Esophagus squamous epithelium (tissue), 5 donors: ENCODE measurements at places on chromosomes 3 and 15.

DNA sequence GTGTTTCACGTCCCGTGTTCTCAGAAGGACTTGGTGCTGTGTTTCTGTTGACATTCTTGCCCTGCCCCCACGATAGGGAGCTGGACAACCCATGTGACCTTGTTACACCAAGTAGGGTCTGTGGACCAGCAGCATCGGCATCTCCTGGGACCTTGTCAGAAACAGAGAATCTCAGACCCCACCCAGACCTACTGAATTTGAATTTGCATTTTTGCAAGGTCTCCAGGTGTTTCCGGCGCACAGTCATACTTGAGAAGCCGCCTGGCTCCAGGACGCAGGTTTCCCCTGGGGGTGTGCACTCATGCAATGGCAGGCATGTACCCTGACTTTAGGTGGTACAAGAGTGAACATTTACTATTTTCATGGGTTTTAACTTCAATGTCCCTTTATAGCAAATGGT, 117.9 kb downstream of the TLE3 start:
- DNase-seq: peak; percentile 32

- DNase-seq: no peak
These were observed 56.4 kb upstream of the ARRDC4 start for GRCh38 chr15:97903971-97904572.

DNA sequence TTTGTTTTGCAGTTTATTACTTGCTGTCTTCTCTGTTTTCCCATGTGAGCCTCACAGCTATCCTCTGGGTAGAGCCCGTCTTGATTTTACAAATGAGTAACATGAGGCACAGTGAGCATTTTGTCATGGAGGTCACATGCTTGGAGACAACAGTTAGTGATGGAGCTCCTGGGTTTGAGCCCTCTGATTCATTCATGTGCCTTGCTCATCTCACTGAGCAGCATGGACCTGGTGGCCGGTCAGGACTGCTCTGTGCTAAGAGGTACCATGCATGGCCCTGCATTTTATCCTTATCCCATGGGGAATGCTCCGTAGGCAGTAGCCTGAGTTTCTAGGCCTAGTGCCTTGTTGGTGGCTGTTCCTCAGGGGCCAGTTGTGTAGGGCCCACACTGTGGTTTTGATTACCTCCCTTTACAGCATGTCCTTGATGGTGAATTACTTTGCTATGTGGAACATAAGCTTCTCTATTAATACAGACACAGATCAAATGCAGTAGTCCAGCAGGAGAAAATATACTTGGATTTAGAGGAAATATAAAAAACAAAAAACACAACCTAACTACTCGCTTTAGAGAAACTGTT, 35.6 kb downstream of the MAP2K5 start:
- no peak for DNase-seq

DNA sequence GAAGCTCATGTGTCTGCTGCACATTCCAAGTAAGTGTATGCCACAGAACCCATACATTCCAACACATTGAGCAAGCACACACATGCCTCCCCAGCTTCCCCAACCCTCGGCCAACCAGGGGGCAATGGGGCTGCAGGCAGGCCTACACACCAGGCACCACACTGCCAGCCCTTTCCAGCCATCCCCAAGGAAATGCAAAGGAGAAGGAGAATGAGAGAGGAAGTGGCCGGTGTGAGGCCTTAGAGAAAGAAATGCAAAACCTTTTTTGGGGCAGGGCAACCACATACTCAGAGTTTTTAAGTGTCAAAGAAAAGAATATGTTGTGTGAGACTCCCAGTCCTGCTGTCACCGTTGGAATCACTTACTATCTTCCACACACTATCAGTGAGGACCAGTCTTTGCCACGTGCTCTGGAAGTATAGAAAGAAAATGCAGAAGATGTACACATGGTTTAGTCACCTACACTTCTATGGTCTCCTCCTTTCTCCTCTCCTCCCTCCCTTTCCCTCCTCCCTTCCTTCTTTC, 11.1 kb downstream of the IGF2BP2 start:
- DNase-seq: no peak

- no peak for DNase-seq
These were observed 272.6 kb downstream of the SUCLG2 start for GRCh38 chr3:67381667-67382272.

DNA sequence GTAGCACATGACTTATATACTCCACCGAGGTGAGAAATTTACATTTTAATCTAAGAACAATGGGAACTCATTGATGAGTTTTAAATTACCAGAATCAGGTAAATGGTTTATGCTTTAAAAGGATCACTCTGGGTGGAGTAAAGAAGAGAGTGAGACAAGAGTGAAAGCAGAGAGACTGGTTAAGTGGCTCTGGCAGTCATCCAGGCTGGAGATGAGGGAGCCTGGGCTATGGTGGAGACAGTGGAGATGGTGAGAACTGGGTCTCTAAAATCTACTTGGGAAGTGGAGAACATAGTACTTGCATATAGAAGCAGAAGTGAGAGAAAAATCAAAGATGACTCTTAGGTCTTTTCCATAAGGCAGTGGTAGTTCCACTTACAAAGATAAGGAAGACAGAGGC, 37.1 kb upstream of the SLC25A36 start:
- no peak for DNase-seq

- DNase-seq: no peak
These were observed 169.5 kb upstream of the COL8A1 start for GRCh38 chr3:99468918-99469317.

DNA sequence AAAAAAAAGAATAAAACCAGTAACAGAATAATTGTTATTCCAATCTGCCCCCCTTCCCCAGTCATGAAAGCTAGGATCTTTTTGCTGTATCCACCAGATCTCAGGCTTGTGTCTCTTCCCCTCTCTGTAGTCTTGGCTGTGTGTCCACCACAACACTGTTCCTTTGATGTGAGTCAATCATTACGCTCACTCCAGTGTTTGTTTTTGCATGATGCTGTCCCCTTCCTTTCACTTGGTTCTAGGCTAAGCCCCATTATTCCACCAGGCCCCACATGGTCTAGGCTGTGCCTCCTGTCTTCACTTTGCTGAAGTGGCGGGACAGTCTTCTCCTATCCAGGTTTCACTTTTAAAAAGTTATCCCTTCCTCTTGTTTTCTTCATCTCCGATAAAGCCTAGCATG, 13.6 kb downstream of the ACKR2 start:
- DNase-seq: no peak

DNA sequence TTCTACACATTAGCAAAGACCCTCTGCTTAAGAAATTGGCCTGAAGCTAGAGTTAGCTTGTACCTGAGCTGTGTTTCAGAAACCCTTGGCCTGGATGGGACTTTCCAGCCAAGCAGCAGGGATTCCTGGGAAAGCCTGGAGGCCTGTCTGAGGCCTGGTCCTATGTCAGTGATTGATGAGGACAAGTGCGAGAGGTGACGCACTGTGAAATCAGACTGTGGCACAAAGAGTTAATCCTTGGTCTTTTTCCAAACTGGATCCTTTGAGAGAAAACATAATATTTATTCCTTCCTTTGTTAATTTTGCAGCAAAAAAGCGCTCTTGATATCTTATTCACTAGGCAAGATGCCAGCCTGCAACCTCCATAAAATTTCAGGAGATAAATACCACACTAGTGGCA, 225.0 kb upstream of the ATP11B start:
- DNase-seq: no peak

DNA sequence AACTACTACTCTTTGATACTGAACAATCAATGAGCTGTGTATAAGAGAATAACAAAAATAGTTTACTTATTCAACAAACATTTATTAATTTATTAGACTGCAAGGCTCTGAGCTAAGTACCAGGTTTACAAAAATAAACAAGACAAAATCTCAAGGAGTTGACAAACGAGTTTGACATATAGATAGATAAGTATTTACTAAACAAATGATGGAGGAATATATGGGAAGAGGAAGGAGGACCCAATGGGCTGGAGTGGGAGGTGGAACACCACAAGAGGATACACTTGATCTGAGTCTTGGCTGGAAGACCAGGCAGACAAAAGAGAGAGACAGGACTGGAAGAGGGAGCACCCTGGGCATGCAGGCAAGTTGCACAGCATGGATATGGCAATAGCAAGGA, 47.5 kb upstream of the FSIP1 start:
- no peak for DNase-seq

DNA sequence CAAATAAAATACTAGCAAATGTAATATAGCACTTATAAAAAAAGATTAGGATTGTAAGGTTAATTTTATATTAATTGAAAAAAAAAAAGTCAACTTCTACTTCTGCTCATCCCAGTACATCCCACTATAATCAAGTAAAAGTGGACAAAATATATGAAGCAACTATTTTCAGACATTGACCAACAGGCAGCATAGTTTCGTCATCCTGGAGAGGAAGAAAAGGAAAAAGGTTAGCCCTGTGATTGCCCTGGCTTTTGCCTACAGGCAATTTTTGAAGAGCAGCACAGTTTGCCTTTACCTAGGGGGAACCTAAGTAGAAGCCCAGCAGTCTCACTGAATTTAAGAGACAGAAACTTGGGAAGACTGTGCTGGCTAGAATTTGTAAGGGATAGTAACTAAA, 52.2 kb upstream of the ACTC1 start:
- DNase-seq: no peak

DNA sequence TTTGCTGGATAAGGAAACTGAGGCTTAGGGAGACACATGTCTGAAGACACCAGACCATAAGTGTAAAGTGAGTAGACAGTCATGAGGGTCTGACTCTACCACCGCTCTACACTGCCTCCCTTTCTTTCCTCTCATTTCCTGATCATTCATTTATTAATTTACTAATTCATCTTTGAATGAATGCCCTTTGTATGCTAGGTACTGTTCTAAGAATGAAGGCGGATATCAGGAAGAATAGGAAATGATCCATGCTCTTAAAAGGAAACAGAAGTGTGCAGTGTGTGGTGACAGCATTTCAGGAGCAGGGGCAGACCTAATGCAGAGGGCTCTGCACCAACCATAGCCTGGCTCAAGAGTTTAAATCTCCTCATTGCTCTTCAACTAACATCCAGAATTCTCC, 31.8 kb upstream of the PSMD6 start:
- DNase-seq: no peak

- DNase-seq: no peak
These were observed 39.3 kb downstream of the SRP14 start for GRCh38 chr15:39999538-40000200.

- no peak for DNase-seq
These were observed 39.0 kb downstream of the FAM3D start for GRCh38 chr3:58627570-58627885.

GRCh38 chr3:102225407-102226132, 209.2 kb upstream of the ZPLD1 start:
- DNase-seq: no peak

DNA sequence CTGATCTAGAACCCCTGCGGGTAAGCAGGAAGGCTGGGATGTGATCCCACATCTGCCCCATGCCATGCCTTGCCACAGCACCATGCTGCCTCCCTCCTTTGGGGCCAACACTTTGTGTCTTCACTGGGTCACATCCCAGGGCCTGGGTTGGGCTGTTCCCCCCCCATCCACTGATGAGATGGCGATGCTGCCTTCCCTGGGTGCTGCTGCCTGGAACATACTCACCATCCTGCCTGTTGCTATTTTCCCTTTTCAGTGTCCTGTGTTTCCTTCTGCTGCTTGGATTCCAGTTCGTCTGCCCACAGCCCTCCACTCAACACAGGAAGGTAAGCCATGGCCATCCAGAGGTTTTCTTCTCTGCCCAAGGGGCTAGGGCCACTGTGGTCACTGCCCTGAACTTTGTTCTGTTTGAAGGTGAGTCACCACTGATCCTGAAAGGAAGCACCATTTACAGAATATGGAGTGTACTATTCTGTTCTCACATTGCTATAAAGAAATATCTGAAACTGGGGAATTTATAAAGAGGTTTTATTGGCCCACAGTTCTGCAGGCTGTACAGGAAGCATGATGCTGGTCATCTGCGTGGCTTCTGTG, 39.4 kb downstream of the THSD4 start:
- DNase-seq: no peak

DNA sequence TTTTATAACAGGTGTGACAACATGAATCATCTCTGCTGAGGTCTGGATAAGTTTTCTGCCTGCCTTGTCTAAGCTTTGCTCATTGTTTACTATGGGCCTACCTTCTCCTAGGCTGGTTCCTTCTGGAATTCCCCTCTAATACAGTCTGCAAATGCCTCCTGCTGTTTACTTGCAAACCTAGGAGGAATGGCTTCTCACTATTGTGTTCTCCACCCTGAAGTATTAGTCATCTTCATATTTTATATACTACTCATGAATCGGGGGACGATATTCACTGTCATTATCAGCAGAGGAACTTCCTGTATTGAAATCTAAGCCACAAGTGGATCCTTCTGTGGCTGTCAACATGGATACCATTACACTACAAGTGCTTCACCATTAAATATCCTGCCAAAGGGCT, 154.8 kb downstream of the PLCL2 start:
- no peak for DNase-seq

- DNase-seq: no peak
These were observed 76.5 kb downstream of the HMG20A start for GRCh38 chr15:77497110-77497737.
